ENCODE measurements at places on chromosomes 11 and 22.

- DNase-seq, result no peak
These were observed 432.2 kb downstream of the NTM start for GRCh38 chr11:131802440-131803115.

DNA sequence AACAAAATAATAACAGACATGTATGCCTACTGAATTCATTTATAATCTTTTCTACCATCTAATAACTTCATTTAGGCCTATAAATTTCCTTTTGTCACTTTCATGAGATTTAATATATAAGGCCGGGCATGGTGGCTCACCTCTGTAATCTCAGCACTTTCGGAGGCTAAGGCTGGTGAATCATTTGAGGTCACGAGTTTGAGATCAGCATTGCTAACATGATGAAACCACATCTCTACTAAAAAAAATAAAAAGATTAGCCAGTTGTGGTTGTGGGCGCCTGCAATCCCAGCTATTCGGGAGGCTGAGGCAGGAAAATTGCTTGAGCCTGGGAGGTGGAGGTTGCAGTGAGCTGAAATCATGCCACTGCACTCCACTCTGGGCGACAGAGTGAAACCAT is 14.2 kb upstream of the NTM start:
- no peak for DNase-seq

DNA sequence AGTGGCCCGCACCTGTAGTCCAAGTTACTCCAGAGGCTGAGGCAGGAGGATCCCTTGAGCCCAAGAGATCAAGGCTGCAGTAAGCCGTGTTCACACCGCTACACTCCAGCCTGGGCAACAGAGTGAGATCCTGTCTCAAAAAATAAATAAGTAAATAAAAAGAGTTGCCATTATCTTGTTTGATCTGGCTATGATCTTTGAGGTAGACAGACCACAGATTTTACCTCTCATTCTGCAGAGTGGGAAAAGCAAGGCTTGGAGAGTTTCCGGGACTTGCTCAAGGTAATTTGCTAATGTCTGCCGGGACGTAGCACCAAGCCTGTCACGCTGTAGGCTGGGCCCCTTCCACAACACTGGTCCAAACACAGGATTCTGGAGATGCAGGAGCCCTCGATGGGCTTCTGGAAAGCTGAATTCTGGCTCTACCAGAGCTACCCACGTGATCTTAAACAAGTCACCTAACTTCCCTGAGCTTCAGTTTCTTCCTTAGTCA is 6.8 kb downstream of the GRAP2 start:
- DNase-seq, result peak; percentile 50

DNA sequence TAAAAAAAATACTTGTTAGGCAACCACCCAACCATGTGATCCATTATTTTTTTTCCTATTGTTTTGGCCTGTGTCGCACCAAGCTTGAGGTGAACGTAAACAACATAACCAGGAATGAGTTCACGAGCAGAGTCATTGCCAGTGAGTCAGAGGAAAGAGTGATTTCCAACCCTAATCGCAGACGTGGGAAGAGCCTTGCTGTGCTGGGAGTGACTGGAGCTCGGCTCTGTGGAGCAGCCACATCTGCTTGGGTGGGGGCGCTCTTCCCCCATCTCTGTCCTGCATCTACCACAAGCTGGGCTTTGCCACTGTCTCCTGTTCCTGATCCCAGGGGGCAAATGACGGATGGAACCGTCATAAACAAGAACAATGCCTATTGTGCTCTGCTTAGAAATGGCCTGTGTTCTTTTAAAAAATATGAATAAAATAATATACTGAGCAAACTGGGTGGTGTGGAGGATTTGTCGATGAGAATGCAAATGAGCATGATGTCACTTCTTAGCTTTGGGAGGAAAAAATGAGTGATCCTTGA is 210.0 kb downstream of the KIRREL3 start:
- no peak for DNase-seq

DNA sequence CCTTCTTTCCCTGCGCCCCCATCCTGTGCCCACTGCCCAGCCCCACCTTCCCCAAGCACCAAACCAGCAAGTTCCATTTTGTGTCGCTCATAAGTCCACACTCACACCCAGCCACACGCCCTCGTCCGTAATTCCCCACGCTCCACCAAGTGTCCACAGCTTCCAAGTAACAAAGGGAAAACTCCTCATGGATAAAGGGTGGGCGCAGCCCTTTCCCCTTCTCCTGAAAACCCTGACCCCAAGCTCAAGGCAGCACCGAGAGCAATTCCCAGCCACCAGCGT is 458 bp downstream of the FXYD6 start:
- DNase-seq, result peak; percentile 13

- peak; percentile 49 for DNase-seq
These were observed 13.0 kb upstream of the CXCR5 start for GRCh38 chr11:118870396-118871343.

- no peak for DNase-seq
These were observed 16.3 kb upstream of the C11orf87 start for GRCh38 chr11:109405671-109406070.

GRCh38 chr11:120399307-120399706 is 63.1 kb downstream of the ARHGEF12 start:
- DNase-seq, result no peak

DNA sequence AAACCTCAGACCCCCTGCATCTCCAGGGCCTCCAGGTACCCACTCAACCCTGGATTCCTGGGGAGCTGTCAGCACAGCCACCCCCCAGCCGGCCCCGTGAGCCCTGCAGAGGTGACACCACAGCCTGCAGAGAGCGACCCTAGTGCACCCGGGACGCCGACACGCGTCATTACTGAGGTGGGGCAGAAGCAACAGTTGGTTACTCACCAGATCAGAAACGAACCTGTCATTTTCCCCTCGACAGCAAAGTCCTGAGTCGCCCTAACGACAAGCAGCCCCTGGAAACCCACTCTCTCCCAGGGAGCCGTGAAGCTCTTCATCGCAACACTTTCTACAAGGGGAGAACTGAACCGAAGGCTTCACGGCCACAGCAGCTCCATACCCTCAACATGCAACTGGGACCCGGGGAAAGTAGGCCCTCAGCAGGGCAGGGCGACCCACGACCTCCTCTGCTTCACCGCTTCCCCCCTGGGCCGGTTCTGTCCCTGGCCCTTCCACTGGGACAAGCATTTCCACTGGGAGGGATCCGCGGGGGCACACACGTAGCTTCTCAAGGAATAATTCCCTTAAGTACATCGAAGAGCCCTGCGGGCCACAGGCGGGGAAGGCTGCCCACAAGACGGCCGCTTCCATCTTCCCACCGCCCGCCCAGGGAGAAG is 1.6 kb downstream of the BRD1 start:
- DNase-seq, result peak; percentile 76
